Activated CD8-positive, alpha-beta T cell treated with anti-CD3 and anti-CD28 coated beads, Interleukin-2, amount 10 ng/mL, durations not matched to agents 7 days and 5 days (primary cell): ENCODE measurements at places on chromosomes 16 and 17.

DNA sequence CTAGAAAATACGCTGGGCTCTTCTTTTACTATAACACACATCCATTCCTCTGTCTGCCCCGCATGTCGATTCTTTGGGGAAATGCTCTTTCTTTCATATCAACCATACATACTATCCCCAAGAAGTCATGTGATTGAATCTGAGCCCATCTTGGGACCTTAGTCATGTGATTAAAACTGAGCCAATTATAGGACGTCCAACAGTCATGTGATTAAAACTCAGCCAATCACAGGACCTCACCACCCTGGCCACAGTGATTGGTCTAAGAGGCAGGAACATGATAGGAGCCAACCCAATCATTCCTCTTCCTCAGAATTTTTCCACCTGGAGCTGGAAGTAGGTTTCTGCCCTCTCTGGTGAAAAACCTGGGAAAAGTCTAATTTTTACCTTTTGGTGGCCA, 78.8 kb downstream of the TMEM114 start:
- DNase-seq, result no peak

DNA sequence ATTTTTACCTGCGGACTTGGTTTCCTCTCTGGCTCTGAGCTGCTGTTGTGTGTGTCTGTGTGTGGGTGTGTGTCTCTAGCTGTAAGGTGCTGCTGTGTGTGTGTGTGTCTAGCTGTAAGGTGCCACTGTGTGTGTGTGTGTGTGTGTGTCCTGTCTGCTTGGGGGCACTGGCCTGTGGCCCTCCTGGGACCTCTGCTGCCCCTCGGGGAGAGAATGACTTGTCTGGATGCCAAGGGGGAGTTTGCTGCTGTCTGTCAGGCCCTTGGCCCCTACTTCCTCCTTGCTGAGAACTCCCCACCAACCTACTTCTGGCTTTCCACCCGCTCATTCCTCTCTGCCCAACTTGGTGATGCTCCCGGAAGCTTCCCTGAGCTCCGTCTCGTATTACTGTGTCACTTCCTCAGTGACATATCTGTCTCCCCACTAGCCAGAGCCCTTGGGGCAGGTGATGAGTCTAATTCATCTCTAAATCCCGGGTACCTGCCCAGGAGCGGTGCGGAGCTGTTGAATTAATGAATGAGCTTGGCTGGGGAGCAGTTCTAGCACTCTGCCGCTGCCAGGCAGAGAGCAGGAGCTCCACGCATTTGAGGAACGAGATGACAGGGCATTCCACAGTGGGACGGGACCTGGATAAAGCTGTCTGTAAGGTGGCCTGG, 3.5 kb upstream of the LASP1NB start:
- DNase-seq, result peak; percentile 21

DNA sequence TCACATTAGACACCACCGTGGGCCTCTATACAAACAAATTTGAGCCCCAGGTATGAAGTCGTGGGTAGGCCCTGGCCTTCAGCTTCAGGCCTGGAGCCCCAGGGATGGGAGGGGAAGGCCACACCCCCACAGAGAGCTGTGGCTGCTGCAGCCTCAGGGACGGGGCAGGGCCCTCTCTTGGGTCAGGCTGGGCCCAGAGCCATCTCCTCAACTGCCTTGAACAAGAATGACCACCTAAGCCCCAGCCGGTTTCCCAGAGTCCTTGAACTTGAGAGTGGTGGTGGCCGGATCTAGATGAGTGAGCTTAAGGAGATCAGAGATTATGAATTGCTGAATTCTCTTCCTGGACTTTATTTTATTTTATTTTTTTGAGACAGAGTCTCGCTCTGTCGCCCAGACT, 18.6 kb downstream of the SCNN1B start:
- DNase-seq, result no peak

DNA sequence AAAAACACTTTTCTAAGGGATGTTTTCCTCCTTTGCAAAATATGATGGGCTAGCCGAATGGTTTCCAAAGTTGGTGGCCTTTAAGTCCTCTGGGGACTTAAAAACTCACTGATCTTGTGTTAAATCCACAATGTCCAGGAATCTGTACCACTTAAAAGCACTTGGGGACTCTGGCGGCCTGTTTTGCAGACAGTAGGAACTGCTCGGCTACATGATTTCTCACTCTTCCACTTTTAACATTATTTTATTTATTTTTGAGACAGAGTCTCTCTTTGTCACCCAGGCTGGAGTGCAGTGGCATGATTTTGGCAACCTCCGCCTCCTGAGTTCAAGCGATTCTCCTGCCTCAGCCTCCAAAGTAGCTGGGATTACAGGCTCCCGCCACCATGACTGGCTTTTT, 9.1 kb upstream of the MSI2 start:
- DNase-seq, result no peak

DNA sequence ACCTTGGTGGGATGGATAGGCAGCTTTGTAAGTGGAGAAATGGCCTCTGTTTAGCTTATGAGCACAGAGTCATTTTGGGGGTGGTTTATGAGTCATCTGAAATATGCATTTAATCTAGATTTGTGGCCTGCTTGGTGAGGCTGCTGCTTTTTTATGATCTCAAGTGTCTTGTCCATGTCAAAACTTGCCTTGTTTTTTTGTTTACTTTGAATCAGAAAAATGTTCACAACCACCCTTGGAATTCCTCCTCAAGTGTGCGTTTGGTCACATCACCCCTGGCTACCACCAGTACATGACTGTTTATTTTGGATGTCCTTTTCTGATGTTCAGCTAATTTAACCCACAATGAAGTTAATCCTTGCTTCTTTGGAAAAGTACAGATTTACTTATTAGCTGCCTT, 64.6 kb downstream of the FTO start:
- no peak for DNase-seq

DNA sequence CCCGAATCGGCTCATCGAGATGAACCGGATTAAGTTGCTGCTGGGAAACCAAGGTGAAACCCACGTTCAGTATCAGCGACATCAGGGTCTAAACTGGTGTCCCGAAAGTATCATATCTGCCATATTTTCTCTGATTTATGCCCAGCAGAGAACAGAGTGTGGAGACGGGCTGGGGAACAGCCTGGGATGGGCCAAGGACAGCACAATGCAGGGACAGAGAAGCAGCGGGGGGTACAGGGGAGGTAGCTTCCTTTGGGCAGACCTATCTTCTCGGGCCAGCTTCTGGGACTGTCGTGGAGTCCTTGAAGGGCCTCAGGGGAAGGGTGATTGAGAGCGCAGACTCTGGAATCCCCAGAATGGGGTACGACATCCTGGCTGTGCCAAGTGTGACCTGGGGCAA, 17.5 kb upstream of the MLKL start:
- no peak for DNase-seq

GRCh38 chr17:10557422-10557821, 8.0 kb upstream of the MYH2 start:
- DNase-seq, result no peak

DNA sequence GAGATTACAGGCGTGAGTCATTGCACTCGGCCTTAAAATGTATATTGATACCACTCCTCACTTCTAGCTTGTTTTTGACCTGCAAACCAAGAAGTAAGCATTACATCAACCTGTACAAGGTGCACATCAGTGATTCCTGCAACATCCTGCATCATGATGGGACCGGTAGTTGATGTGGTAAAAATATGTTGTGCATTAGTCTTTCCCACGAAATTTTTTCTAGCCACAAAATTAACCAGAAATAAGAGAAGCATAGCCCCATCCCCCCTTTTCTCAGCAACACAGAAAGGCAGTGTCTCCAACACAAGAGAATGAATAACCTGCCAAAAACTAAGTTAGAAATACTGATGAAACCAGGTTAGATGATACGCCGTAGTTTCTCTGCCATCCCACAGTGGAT, 21.1 kb upstream of the NSMCE1 start:
- no peak for DNase-seq

- DNase-seq, result no peak
Measured at GRCh38 chr16:88767546-88768070, 17.4 kb downstream of the PIEZO1 start.

DNA sequence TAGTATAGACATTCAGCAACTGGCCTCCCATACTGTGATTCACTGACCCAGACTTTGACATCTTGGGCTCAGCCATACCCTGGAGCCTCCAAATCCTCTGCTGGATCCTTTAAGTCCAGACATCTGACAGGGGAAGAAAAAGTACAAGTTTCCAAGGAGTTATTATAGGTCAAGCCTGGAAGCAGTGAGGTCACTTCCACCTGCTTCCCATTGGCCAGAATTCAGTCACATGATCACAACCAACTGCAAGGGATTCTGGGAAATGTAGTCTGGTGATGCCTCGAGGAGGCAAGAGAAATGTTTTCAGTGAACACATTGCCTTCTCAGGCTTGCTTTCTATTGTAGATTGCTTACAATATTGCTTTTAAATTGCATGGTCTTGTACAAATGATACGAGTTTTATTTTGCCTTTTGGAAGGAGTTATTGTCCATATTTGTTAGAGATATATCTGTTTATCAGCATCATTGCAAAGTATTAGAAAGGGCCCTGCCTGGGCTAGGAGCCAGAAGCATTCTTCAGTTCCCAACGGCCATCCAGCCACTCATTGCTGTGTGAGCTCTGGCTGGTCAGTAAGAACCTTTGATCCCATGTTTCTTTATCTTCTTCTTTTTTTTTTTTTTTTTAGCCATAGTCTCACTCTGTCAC, 696.9 kb downstream of the WWOX start:
- DNase-seq, result peak; percentile 39

DNA sequence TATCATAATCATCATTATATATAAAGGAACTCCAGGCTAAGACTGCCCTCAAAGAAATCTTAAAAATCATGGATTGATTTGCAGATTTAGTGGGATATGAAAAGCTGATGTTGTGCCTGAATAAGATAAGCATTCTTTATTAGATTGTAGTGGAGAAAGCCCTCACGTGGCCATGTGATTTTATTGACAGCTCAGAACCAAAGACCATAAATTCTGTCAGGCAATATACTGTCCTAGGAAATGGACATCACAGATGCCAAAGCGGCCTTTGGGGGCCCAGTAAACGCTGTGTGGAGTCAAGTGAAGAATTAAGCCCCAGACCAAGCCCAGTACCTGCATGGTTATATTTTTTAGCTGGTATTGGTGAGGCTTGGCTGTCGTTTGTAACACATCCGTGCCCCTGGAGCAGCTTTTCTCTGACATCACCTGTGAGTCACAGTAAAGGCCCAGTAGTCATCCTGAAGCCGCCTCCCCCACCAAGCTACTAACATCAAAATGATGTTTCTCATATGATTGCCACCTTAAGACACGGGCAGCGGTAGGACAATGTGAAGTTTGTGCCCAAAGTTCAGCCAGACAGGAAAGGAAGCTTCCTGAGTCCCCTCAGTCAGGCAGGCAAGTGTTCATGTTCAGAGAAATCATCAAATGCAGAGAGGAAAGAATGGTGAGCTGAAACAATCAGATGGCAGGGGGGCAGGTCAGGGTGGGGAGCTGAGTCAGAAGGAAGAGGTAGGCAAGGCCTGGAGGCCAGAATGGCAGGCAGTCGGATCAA, 209.4 kb downstream of the IRX3 start:
- DNase-seq, result no peak

DNA sequence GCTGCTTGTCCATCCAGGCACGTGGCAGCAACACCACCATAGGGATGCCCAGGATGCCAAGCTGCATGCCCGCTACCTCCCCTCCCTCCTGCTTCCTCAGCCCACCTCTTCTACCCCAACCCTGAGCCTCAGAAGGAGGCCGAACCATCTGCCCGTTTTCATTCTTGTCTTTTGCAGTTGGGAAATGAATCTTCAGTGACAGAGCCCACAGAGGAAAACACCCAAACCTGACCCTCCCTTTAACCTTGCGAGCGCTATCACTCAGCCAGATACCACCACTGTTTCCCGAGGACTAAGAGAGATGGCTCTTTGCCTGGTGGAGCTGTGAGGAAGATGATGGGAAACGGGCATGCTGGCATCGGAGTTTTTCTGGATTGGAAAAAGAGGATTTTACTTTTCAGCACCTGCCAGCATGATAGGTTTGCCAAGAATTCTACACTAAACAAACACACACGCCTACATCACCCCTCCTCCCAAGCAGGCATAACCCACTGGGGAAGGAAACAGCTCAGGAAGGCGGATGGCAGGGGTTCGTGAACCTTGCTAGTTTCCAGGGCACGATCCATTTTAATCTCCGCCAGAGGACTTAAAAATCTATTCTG, 457.4 kb downstream of the SLC39A11 start:
- no peak for DNase-seq

DNA sequence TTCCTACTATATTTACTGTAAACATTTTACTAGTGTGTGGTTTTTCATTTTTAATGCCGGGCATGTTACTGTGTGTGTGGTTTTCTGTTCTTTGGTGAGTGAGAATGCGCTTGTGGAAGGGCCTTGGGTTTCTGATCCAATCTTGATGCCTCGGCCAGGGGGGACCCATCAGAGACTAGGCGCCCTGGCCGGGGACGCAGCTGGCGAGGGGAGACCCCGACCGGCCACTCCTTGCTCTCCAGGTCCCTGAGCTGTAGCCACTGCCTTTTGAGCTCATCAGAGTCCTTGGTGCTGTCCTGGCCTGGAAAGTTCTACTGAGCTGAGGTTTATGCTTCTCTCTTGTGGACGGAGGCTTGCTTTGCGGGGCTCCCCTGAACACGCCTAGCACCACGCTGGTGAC, 37.5 kb downstream of the KIAA0513 start:
- DNase-seq, result no peak

GRCh38 chr17:34598161-34598776, 18.9 kb downstream of the TMEM132E start:
- no peak for DNase-seq

DNA sequence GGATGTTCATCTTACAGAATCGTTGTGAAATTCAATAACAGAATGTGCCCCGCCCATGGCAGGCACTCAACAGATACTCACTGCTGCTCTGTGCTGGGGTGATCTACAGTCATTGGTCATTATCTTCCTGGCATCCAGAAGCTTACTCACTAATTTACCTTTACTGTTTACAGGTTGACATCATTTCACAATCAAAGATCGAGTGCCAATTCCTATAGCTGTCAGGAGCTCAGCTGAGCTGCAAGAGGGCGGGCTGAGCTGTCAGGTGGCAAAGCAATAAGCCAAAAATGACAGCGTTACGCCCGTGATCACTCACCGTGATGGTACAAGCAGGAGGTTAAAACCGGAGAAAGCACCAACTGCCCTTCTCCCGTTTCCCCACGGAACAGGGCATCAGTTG, 51.2 kb downstream of the LITAF start:
- no peak for DNase-seq

- peak; percentile 73 for DNase-seq
Measured at GRCh38 chr17:78258323-78259191, 27.1 kb downstream of the TMEM235 start.

- no peak for DNase-seq
Measured at GRCh38 chr17:14514973-14515372, 214.1 kb downstream of the HS3ST3B1 start.
